ENCODE measurements at places on chromosomes 7 and 10.

GRCh38 chr7:103771294-103771693, 218.2 kb downstream of the RELN start:
- no peak for DNase-seq
- H3K27ac ChIP-seq: no peak overlapping the region
- no peak overlapping the region for H3K4me3 ChIP-seq
- no peaks in the 10 kb centered on the region for H3K36me3 ChIP-seq
- no peaks in the 10 kb centered on the region for H3K27me3 ChIP-seq

DNA sequence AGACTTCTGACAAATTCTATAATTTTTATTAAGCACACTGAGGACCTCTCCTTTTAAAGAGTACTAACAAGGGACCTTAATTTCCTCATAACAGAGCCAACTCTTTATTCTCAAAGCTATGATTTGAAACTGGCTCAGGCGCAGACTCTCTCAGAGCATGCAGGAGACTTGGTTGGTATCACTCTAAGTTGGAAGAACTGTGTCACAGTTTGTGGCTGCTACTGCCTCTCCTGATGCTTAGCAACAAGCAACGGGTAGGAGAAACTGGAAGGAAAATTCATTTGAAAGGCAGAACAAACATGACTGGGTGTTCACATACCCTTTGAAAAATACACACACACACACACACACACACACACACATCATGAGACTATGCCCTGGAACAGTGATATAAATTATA, 33.3 kb downstream of the ENO4 start:
- H3K27ac ChIP-seq: no peak overlapping the region
- H3K36me3 ChIP-seq: no peaks in the 10 kb centered on the region
- H3K4me1 ChIP-seq: no peaks in the 10 kb centered on the region
- H3K27me3 ChIP-seq: no peaks in the 10 kb centered on the region
- DNase-seq: no peak

DNA sequence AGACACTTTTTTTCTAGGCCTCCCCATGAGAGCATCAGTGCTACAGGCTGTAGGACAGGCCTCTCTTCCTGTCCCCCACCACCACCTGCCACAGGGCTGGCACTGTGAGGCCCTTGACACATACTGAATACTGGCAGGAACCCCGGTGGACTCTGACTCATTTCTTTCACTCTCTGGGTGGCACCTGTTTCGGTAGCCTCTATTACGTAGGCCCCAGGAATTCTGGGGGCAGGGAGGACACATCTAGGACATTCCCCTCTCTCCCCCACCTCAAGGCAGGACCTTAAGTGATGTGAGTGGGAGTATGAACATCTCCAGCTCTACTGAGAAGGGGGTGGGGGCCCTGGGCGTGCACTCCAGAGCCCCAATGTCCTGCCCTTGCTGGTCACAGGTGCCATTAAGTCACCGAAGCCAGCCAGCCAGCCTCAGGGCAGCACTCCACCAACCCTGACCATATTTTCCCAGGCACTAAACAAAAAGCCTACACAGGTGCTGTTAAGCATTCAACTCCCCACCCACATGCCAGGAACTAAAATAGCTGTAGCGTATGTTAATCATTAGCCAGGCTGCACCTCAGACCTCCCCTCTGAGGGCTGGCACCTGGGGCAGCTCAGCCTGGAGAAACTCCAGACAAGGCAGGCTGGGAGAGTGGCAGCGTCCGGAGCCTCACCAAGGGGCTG, 8.9 kb downstream of the ANXA11 start:
- peaks cover 91% of the 10 kb centered on the region for H3K4me1 ChIP-seq
- H3K36me3 ChIP-seq: no peaks in the 10 kb centered on the region
- no peak for DNase-seq

GRCh38 chr7:5591278-5591874, 167.7 kb upstream of the TNRC18 start:
- DNase-seq: no peak
- H3K4me1 ChIP-seq: peaks cover 54% of the 10 kb centered on the region
- no peak overlapping the region for H3K4me3 ChIP-seq
- no peaks in the 10 kb centered on the region for H3K36me3 ChIP-seq
- no peaks in the 10 kb centered on the region for H3K27me3 ChIP-seq

DNA sequence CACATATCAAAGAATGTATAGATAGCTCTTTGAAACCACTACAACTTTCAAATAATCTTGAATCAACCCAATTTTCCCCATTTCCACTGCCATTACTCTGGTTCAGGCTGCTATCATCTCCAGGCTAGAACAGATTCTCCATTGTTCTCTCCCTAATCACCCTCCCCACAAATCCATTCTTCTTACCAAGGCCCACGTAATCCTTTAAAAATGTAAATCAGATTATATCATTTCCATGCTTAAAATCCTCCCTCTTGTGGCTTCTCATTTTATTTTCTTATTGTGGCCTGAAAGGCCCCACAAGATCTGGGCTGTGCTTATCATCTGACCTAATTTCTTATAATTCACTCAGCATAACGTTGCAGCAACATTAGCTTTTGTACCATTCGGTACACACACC, 3.0 kb upstream of the PON1 start:
- peaks cover 22% of the 10 kb centered on the region for H3K27me3 ChIP-seq
- H3K4me1 ChIP-seq: no peaks in the 10 kb centered on the region
- no peaks in the 10 kb centered on the region for H3K36me3 ChIP-seq
- DNase-seq: no peak
- no peak overlapping the region for H3K27ac ChIP-seq
- H3K4me3 ChIP-seq: no peak overlapping the region

DNA sequence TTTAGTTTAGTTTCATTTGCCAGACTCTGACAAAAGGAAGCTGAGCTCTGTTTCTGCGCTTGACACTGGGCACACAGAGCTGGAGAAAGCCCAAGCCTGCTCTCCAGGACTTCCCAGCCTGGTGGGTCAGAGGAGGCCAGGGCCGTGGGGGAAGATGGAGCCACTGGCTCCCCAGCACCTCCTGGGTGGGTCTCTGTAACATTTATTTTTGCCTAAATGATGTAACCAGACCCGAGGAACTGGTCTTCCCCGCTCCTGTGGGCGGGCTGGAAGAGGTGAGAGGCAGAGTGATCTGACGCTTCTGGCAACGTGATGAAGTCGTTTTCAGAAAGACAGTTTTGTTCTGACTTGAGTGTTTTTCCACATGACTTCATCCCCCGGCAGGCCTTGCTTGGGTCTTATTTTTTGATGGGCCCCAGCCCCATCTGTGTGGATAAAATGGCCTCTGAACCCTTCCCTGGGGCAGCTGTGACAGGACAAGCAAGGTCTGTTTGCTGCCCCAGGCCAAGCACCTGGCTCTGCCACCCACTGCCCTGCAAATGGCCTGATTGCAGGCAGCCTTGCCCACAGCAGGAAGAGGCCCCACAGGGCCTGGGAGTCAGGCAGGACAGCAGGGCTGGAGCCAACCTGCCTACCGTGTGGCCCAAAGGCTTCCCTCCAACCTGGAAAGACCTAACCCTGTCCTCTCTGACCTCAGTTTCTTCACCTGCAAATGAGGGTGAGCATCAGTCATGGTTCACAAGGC, 304.9 kb upstream of the ZMIZ1 start:
- no peaks in the 10 kb centered on the region for H3K27me3 ChIP-seq
- H3K4me3 ChIP-seq: no peak overlapping the region
- DNase-seq: no peak
- H3K36me3 ChIP-seq: no peaks in the 10 kb centered on the region
- peak overlapping the region; percentile 62 for H3K27ac ChIP-seq
- H3K4me1 ChIP-seq: peaks cover 11% of the 10 kb centered on the region

GRCh38 chr10:21146436-21146789, 249.3 kb upstream of the NEBL start:
- H3K36me3 ChIP-seq: no peaks in the 10 kb centered on the region
- no peak for DNase-seq
- no peaks in the 10 kb centered on the region for H3K4me1 ChIP-seq
- H3K27me3 ChIP-seq: no peaks in the 10 kb centered on the region

- H3K27ac ChIP-seq: no peak overlapping the region
- H3K36me3 ChIP-seq: no peaks in the 10 kb centered on the region
- no peak for DNase-seq
- no peak overlapping the region for H3K4me3 ChIP-seq
- H3K27me3 ChIP-seq: no peaks in the 10 kb centered on the region
- H3K4me1 ChIP-seq: no peaks in the 10 kb centered on the region
Measured at GRCh38 chr10:23917251-23917840, 291.6 kb upstream of the KIAA1217 start.

GRCh38 chr10:49150426-49150825, 16.6 kb upstream of the FAM170B start:
- peaks cover 7% of the 10 kb centered on the region for H3K27me3 ChIP-seq
- no peak overlapping the region for H3K27ac ChIP-seq
- no peaks in the 10 kb centered on the region for H3K4me1 ChIP-seq
- DNase-seq: no peak

DNA sequence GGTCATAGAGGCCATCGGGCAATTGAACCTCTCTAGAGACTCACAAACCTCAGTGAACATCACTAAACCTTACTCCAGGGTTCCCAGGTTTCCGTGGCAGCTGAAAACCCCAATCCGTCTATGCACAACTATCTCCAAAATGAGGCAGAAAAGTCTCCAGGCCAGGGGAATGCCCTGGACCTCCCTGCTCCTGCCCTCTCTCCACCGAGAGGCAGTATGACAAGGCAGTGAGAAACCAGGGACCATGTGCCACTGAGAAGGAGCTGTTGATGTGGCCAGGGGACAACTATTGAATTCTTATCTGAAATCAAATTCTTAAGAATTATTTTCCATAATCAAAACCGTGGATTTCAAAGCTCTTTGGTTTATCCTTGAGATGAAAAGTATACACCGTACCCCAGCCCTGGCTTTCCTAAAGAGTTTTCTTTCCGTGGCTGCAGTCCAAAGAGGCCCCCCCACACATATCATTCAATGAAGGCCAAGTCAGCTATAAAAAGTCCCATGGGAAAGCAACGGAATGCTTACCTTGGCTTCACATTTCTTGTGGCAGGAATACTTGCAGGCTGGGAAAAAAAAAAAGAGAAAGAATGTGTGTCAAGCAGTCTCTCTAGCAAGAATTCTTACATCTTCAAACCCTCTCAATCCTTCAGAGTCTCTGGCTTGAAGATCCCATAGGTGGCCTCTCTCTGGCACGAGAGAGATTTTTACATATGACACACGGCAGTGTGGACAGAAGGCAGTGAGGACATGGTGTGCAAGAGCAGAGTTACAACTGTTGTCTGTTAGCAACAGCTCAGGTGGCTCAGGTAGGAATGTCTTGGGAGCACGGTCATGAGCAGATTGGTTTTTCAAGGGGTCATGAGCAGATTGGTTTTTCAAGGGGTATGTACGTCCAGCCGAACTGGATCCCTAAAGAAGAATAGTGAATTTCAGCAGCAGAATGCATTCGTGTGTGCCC, 75.2 kb downstream of the TNS3 start:
- no peak for DNase-seq
- H3K4me3 ChIP-seq: no peak overlapping the region
- H3K27ac ChIP-seq: no peak overlapping the region

Data from esophagus squamous epithelium (tissue), 5 donors.